ENCODE measurements at places on chromosomes 16 and 17.

- peak; percentile 79 for DNase-seq
Measured at GRCh38 chr17:8186787-8187516, 3.0 kb downstream of the BORCS6 start.

GRCh38 chr16:64381979-64382378 is 739.9 kb downstream of the CDH11 start:
- DNase-seq: no peak

GRCh38 chr17:64278614-64279013 is 15.6 kb upstream of the TEX2 start:
- DNase-seq: no peak

DNA sequence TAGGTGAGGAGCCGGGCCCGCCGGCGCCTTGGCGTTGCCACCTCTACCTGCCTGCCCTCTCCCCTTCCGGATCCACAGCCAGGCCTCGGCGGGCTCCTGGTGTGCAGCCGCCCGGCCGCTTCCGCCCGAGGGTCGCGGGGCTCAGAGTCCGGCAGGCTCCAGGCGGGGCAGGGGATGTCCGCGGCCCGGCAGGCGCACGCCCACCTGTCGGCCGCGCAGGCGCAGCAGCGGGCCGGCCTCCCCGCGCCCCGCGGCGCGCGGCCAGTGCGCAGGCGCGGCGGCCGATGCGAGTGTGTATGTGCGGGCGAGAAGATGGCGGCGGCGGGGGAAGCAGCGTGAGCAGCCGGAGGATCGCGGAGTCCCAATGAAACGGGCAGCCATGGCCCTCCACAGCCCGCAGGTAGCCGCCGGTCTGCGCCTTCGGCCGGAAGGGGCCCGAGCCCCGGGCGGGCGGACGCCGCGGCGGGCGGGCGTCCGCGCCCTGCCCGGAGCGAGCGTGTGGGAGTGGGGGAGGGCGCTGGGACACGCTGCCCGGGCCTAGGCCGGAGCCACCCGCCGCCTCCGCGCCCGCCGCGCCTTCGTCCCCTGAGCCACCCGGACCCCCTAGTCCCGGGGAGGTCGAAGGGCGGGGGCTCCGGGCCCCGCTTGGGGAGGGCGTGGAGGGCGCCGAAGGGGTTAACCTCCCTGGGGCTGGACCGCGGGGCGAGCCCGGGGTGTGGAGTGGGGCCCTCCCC is at the start of gene USP10:
Gene USP10, plus strand, starts transcription at position 289 of the 734 bp plus-strand sequence. Its CDS starts 91 bp downstream, at position 380.
- peak; percentile 6 for DNase-seq

GRCh38 chr16:85699628-85700027 is 10.9 kb upstream of the GINS2 start:
- no peak for DNase-seq

DNA sequence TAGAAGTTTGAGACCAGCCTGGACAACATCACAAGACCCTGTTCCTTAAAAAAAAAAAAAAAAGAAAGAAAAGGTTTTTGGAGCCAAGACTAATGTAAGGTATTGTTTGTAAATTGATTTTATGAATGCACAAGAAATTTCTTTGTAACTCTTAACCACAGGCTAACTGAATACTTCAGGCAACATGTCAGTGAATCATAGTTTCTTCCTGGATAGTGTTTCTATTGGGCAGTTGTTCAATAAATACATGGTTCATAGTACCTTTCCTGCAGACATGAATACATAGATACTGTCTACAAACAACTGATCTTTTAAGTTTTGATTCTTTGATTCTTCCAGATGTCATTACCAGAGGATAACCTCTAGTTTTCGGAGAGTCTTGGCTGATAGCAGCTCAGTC is 11.6 kb downstream of the DDX42 start:
- no peak for DNase-seq

GRCh38 chr17:40614431-40615067 is 33.1 kb downstream of the SMARCE1 start:
- no peak for DNase-seq

DNA sequence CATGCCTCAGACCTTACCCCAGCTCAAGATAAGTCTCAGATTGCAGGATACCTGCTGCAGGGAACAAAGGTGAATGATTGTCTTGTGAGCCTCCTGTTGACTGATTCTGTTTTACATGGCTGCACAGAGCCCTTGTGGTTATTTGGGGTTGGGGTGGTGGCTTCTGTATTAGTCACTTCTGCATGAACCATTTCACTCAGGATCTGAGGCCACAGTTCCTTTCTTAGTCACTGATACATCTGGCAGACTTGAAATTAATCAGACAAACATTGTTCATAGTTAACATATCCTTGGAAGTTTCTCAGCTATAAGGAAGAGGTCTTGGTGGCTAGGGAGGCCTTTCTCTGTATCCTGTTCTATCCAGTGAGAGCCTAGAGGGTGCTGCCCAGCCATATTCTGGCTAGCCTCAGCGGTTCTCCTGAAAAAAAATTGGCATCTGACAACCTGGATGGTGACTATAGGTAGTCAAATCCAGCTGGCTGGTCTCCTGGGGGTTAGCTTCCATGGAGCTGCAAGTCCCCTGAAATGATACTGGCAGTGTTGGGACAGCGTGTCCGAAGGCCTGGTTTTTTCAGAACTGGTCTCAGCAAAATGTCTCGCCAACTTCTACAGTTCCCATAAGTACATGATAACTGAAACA is 8.4 kb upstream of the PLK1 start:
- no peak for DNase-seq

DNA sequence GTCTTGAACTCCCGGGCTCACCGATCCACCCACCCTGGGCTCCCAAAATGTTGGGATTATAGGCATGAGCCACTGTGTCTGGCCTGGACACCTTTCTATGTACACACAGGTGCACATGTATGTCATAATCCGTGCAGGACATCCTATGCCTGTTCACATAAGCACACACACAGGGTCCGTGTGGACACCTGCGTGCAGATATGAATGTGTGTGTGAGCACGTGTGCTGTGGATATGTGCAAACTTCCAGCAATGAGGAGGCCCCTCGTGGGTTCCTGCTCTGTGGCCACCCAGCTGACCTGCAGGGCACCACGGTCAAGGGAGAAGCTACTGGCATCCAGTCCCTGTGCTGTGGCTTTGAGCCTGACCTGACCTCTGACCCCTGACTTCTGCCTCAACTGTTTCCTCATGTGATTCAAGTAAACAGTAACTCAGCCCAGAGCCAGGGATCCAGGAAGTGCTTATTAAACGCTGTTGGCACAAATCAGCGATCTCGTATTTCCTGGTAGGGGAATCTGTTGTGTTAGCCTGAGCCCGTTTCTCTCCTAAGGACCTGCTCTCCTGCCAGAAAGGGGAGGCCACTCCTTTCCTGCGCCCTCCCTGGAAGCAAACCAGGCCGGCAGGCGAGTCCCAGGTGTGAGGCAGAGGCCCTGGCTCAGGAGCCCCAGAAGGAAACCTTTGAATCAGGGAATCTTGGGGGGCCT is 6.5 kb downstream of the CPNE7 start:
- peak; percentile 26 for DNase-seq

- no peak for DNase-seq
Measured at GRCh38 chr17:68290268-68290954, 516 bp downstream of the SLC16A6 start.
